ENCODE measurements at places on chromosomes 1 and 21.

DNA sequence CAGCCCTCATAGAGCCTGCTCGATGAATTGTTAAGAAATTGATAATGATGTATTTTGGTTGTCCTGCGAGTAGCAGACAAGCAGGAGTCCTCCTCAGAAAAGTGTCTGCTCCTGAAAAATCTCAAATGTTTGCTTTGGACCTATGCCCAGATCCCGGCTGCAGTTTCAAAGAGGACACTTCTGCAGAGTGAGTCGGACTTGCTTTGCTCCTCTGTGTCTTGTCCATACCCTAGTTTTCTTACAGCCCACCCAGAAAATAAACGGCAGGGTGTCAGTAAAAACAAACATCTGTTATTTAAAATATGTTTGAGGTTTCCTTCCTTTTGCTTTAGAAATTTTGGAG, 2.8 kb downstream of the S100A10 start:
- no peak for DNase-seq

- no peak for DNase-seq
Observed at GRCh38 chr1:229230140-229230892, 40.6 kb upstream of the RAB4A start.

- no peak for DNase-seq
Observed at GRCh38 chr1:110890474-110891196, 17.7 kb downstream of the CD53 start.

GRCh38 chr1:9366943-9367780, 74.5 kb downstream of the SPSB1 start:
- no peak for DNase-seq

GRCh38 chr1:20634065-20634593, 871 bp downstream of the PINK1 start:
- no peak for DNase-seq

GRCh38 chr1:119374208-119374874, 5.8 kb downstream of the HAO2 start:
- no peak for DNase-seq

- no peak for DNase-seq
Observed at GRCh38 chr1:46772571-46772970, 26.3 kb upstream of the CYP4B1 start.

GRCh38 chr1:10152709-10153284, 57.6 kb upstream of the KIF1B start:
- no peak for DNase-seq

- DNase-seq: no peak
Observed at GRCh38 chr1:210739627-210740026, 394.3 kb downstream of the KCNH1 start.

GRCh38 chr21:33023574-33024200, 2.0 kb upstream of the OLIG2 start:
- no peak for DNase-seq

- no peak for DNase-seq
Observed at GRCh38 chr1:35923791-35924221, 7.1 kb upstream of the AGO3 start.

- no peak for DNase-seq
Observed at GRCh38 chr1:150511551-150511950, 3.6 kb downstream of the ECM1 start.

GRCh38 chr1:176058686-176059085, 148.4 kb downstream of the COP1 start:
- no peak for DNase-seq

DNA sequence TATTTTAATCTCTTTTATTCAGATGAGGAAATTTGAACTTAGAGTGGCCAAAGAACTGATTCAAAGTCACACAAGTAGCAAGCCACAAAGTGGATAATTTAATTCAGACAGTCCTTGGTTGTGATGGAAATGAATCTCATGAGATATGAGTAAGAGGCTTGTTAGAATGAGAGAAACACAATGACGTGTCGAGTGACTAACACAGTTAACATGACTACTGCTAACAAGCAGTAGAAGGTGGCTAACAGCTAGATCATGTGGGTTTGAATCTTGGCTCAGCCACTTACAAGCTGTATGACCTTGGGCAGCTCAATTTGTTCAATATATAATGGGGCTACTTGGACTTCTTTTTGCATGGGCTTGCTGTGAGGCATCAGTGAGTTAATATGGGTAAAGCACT, 104.5 kb upstream of the LMO4 start:
- DNase-seq: no peak

DNA sequence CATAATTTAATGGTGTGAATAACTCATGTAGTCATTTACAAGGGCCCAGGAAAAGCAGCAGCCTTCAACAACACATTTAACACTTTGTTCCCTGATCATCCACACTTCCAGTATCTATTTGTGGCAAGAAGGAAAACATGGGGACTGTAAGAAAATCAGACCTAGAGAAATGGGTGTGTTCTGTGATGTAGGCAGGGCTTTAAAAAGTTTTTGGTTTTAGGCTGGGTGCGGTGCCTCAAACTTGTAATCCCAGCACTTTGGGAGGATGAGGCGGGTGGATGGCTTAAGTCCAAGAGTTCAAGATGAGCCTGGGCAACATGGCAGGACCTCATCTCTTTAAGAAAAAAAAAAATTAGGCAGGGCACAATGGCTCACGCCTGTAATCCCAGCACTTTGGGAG, 14.2 kb upstream of the WDR47 start:
- DNase-seq: no peak

DNA sequence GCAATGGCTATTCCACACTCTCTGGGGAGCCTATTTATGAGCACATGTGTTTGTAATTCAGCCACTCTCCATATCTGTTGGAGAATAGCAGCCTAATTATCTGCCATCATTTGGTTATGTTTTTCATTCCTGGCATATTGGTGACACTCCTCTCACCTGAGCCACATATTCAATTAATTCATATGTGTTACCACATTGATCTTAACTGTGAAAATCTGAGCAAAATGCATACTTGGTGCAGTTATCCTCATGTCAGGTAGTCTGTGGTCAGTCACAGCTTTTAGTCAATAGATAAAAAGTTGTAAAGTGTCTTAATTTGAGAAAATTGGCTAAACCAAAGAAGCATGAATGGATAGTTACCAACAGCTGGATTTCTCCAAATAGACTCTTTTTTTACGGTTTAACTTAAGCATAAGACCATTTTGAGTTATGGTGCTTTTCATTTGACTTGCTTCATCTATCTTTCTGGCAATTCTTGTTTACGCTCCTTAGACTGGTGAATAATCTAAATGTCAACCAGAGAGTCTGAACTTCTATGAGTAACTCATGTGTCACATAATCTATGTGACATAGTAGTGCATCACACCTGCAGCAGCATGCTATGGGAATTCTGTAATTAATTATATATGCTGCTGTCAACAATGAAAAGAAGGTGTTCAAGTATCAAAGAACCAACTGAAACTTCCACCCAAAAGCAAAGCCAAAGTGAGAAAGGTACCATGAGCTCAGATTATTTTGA, 187.7 kb upstream of the SGIP1 start:
- no peak for DNase-seq

DNA sequence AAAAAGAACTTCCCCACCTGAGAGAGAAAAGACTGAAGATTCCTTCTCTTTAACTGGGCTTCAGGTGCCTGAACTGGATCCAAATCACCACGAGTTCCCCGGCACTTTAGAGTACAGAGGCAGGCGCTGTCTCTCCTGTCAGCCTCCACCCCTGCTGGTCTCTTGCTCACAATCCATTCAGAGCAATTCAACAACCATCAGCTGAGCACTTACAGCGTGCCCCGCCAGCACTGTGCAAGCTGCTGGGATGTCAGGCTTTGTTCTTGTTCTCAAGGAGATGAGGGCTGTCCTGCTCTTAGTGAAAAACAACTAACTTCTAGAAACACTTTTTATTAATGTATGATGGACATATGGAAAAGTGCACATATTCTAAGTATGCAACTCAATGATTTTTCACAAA, 68.7 kb upstream of the VAMP3 start:
- DNase-seq: no peak

DNA sequence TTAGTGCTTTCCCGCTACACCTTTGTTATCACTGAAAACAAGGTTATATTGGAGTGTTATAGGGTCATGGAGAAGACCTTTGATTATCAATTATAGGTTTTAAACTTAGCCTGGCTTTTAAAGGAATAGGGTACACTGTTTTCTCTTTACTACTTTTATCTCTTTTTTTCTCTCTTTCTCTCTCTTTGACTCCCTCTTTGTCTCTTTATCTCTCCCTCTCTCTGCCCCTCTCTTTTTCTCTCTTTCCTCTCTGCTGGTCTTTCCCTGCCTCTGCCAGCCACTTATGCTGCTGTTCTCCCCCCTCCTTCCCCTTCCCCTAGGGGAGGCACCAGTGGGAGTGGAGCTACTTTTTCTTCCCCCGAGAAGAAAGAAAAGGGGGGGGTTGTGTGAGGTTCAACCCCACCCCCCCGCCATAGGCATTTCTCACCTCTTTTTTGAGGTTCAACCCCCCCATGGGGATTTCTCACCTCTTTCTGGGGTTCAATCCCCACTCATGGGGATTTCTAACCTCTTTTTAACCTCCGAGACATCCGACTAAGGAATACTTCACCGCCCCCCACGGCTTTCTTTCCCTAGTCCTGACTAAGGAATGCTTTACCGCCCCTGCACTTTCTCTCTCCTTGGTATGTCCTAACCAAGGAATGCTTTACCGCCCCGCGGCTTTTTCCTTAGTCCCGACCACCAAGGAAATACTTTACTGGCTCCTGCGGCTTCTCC, 17.2 kb upstream of the ZBTB8B start:
- no peak for DNase-seq

DNA sequence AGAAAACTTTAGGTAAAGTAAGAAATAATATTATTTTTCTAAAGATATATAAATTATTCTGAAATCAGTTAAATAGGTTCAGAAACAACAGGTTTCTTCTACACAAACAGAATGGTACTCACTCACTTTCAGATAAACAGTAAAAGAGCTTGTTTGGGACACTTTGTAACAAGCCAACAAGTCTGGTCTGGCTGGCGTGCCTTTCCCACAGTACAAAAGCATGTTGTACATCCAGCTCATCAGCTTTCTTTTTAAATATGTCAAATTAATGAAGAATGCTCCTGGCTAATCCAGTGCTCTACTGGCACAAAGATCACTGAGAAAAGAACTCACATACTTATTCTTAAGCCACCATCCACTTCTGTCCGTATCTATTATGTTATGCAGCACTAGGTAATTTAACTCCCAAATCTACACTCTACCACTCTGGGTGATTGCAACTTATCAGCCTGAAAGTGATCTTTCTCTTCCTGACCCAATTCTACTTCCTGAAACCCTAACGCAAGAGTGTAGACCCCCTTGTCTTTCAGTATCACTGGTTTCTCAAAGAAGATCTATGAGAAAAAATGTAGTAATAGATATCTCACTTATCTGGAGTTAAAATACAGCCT, 32.6 kb downstream of the TRIT1 start:
- no peak for DNase-seq
